ENCODE measurements at places on chromosomes 6 and 20.
A peak's percentile ranks its signal among the peaks of the same experiment; 100 is the strongest.

DNA sequence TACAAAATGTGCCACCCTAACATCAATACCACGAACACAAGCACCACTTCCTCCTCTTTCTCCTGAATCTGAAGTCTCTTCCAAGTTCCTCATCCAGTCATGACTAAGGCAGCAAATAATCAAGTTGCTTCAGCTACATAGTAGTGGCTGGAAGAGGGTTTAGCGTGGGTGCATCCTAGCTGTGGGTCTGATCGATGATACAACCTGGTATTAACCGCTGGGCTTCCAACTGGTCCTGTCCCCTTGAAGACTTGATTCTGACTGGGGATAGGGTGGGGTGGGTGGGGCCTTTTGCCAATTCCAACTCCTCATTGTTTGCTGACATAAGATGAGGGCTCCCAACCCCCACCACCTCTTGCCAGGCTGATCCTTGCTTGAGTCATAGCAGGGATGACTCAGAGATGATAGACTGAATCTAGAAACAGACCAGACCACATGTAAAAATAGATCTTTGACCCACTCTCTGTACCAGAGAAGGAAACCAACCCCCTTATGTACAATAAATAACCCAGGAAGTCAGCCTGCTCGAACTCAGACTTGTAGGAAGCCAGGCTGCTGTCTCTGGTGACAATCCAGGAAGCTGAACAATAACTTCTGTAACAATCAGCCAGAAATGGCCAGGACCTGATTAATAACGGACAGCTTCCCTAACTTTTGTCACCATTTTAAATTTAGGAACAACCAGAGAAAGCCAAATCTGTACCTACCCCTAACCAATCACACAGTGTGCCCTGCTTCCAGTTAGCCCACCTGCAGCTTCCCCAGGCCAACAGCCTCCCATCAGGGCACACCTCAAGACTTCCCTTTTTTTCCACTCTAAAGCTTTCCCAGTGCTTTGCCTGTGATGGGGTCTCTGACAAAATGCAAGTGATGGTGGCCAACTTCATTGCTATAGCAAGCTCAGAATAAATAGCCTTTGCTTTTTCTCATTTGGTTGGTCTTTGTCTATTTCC lies 68.9 kb upstream of the FAM184A start:
- H3K4me1 ChIP-seq, result peaks cover 19% of the 10 kb centered on the region
- peaks cover 3% of the 10 kb centered on the region for H3K27me3 ChIP-seq
- no peak overlapping the region for H3K4me3 ChIP-seq
- no peaks in the 10 kb centered on the region for H3K36me3 ChIP-seq

DNA sequence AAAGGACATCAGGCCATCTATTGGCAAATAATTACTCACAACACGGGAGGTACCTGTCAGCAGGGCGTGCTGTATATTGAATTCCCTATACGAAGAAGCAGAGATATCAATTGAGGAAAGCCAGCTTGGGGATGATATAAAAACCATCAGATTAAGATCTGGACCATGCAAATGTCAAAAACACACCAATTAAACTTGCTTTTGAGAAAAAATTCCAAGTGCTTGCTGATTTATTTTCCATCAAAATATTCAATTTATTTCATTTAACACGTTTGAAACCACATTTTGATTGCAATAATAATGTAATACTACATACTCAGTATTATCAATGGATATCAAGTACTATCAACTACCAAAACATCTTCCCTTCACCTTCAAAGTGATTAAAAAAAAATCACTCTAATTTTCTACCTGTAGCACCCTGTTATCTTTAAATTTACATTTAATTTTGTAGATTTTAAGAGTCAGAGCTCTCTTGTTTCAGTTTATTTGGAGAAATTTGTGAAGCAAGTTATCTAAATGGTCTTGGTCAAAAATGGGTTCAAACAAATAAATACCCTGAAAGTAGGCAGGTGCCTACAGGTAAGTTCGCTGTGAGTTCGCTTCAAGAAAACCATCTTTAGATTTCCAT lies 6.8 kb upstream of the TBX18 start:
- peaks cover 100% of the 10 kb centered on the region for H3K27me3 ChIP-seq
- no peak for DNase-seq
- peak overlapping the region; percentile 24 for H3K4me3 ChIP-seq
- H3K36me3 ChIP-seq, result no peaks in the 10 kb centered on the region
- peaks cover 38% of the 10 kb centered on the region for H3K4me1 ChIP-seq

DNA sequence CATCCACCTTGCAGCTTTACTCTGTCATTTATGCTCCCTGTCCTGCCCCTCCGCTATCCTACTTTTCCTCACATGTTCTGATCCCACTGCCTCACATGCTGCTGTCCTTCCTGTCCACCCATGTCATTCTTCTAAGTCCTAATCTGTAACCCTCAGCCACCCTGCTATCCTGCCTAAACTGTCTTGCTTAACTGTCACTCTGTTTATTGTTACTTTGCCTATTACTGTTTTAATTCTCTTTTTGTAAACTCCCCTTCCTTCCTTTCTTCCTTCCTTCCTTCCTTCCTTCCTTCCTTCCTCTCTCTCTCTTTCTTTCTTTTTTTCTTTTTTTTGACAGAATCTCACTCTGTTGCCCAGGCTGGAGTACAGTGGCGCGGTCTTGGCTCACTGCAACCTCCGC lies 1.4 kb downstream of the CUL9 start:
- H3K27ac ChIP-seq, result no peak overlapping the region
- H3K27me3 ChIP-seq, result no peaks in the 10 kb centered on the region
- peaks cover 53% of the 10 kb centered on the region for H3K4me1 ChIP-seq
- peak overlapping the region; percentile 91 for H3K4me3 ChIP-seq

DNA sequence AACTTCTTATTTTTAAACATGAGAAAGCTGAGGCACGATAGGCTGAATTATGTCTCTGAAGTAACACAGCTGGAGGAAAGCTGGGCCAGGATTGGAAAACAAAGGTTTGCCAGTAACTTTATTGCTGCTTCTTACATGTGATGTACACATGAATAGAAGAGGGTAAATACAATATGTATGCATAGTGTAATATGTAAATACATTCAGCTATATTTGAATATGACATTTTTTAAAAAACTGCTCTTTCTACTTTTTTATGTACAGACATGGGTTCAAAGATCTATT lies 90.2 kb downstream of the ADTRP start:
- H3K36me3 ChIP-seq, result no peaks in the 10 kb centered on the region
- H3K27me3 ChIP-seq, result no peaks in the 10 kb centered on the region
- H3K4me3 ChIP-seq, result no peak overlapping the region
- H3K4me1 ChIP-seq, result peaks cover 46% of the 10 kb centered on the region

GRCh38 chr20:46071573-46071972 lies 18.2 kb downstream of the NCOA5 start:
- H3K27ac ChIP-seq, result no peak overlapping the region
- H3K4me3 ChIP-seq, result no peak overlapping the region
- H3K36me3 ChIP-seq, result peaks cover 29% of the 10 kb centered on the region
- DNase-seq, result no peak
- H3K27me3 ChIP-seq, result no peaks in the 10 kb centered on the region

DNA sequence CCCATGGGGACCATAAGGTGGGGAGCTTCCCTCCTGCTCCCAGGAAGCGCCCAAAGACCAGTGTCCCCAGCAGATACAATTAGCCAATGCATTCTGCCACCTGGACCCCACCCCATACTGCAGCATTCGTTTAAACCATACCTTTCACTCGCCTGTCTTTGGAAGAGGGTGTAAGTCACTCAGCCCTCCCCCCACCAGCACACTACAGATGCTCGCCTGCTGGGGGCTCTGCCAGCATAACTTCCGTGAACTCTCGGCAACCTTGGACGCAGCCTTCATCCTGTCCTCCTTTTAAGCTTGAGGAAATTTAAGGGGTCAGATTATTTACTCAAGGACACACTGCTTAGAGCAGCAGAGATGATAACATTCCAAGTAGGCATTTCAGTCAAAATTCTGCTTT lies 94.4 kb upstream of the NAA20 start:
- H3K27me3 ChIP-seq, result no peaks in the 10 kb centered on the region
- peaks cover 17% of the 10 kb centered on the region for H3K4me1 ChIP-seq
- no peak overlapping the region for H3K27ac ChIP-seq
- no peak for DNase-seq
- no peaks in the 10 kb centered on the region for H3K36me3 ChIP-seq

DNA sequence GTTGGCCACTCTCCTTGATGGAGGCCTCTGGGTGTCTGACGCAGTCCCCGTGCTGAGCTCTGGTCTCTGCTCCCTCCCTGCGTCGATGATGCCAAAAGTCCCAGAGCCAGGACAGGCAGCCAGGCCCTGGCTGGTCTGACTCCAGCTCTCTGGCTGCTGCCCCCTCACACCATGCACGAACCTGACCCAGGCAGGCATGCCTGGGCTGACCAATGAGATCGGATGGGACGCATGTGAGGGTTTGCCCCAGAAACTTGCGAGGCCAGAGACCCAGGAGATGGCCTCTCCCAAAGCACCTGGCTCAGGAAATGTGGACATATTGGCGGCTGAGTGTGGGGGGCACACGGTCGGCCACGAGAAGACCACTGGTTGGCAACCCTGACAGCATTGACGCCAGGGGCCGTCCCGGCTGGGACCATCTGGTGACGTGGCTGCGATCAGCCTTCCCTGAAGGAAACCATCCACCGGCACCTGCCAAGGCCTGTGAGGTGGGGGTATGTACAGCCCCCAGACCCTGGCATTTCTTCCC lies 51.2 kb upstream of the FRMD1 start:
- H3K4me1 ChIP-seq, result peaks cover 47% of the 10 kb centered on the region
- no peak overlapping the region for H3K4me3 ChIP-seq
- no peak overlapping the region for H3K27ac ChIP-seq

DNA sequence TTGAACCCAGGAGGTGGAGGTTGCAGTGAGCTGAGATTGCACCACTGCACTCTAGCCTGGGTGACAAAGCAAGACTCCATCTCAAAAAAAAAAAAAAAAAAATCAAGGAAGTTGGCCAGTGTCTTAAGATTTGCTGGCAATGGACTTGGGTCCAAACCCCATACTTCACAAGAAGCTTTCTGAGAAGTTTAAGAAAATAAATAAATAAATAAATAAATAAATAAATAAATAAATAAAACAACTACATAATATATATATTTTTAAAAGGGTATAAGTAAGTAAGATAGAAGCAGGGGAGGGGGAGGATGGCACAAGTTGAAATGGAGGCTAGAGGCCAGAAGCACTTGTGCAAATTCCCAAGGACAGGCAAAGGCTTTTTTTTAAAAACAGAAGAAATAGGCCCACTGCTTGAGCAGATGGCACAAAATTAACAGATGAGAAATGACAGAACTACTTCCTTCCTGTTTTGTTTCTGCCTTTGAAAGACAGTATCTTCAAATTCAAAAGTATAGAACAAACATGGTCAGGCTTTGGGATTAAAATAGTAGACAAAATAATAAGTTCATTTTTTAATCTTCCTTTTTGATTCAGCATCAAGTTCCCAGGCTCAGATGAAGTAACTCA lies 287.7 kb downstream of the ALDH8A1 start:
- peaks cover 11% of the 10 kb centered on the region for H3K4me1 ChIP-seq
- H3K27me3 ChIP-seq, result peaks cover 6% of the 10 kb centered on the region
- H3K36me3 ChIP-seq, result no peaks in the 10 kb centered on the region
- no peak overlapping the region for H3K27ac ChIP-seq
- H3K4me3 ChIP-seq, result no peak overlapping the region

GRCh38 chr6:42710316-42710715 lies 12.1 kb downstream of the PRPH2 start:
- no peaks in the 10 kb centered on the region for H3K36me3 ChIP-seq
- H3K27ac ChIP-seq, result peak overlapping the region; percentile 51
- peaks cover 24% of the 10 kb centered on the region for H3K4me1 ChIP-seq
- peak; percentile 15 for DNase-seq

DNA sequence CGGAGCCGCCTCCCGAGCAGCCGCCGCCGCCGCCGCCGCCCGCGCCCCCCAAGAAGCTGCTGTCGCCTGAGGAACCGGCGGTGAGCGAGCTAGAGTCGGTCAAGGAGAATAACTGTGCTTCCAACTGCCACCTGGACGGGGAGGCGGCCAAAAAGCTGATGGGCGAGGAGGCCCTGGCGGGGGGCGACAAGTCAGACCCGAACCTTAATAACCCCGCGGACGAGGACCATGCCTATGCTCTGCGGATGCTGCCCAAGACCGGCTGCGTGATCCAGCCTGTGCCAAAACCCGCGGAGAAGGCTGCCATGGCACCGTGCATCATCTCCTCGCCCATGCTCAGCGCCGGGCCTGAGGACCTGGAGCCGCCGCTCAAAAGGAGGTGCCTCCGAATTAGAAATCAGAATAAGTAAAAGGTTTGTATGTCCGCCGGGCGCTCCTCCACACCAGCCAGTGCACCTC lies 145.2 kb downstream of the SOBP start:
- no peak overlapping the region for H3K27ac ChIP-seq
- peaks cover 39% of the 10 kb centered on the region for H3K4me1 ChIP-seq
- no peak for DNase-seq
- peaks cover 17% of the 10 kb centered on the region for H3K27me3 ChIP-seq
- H3K4me3 ChIP-seq, result no peak overlapping the region

- peaks cover 13% of the 10 kb centered on the region for H3K4me1 ChIP-seq
- peaks cover 2% of the 10 kb centered on the region for H3K27me3 ChIP-seq
- no peak overlapping the region for H3K4me3 ChIP-seq
- no peak for DNase-seq
- peaks cover 6% of the 10 kb centered on the region for H3K36me3 ChIP-seq
Observed at GRCh38 chr6:12886961-12887775, 170.6 kb downstream of the PHACTR1 start.

- no peaks in the 10 kb centered on the region for H3K36me3 ChIP-seq
- peaks cover 12% of the 10 kb centered on the region for H3K27me3 ChIP-seq
- peak; percentile 14 for DNase-seq
- H3K4me3 ChIP-seq, result no peak overlapping the region
Observed at GRCh38 chr20:55160037-55160436, 684.6 kb downstream of the DOK5 start.

- H3K27ac ChIP-seq, result no peak overlapping the region
- peaks cover 32% of the 10 kb centered on the region for H3K36me3 ChIP-seq
- H3K27me3 ChIP-seq, result no peaks in the 10 kb centered on the region
- H3K4me1 ChIP-seq, result no peaks in the 10 kb centered on the region
- no peak for DNase-seq
- no peak overlapping the region for H3K4me3 ChIP-seq
Observed at GRCh38 chr6:109349419-109349987, 32.8 kb downstream of the CD164 start.

- no peaks in the 10 kb centered on the region for H3K27me3 ChIP-seq
- H3K27ac ChIP-seq, result no peak overlapping the region
- H3K36me3 ChIP-seq, result peaks cover 56% of the 10 kb centered on the region
- peaks cover 5% of the 10 kb centered on the region for H3K4me1 ChIP-seq
- DNase-seq, result no peak
Observed at GRCh38 chr6:149024361-149024760, 277.5 kb downstream of the UST start.

DNA sequence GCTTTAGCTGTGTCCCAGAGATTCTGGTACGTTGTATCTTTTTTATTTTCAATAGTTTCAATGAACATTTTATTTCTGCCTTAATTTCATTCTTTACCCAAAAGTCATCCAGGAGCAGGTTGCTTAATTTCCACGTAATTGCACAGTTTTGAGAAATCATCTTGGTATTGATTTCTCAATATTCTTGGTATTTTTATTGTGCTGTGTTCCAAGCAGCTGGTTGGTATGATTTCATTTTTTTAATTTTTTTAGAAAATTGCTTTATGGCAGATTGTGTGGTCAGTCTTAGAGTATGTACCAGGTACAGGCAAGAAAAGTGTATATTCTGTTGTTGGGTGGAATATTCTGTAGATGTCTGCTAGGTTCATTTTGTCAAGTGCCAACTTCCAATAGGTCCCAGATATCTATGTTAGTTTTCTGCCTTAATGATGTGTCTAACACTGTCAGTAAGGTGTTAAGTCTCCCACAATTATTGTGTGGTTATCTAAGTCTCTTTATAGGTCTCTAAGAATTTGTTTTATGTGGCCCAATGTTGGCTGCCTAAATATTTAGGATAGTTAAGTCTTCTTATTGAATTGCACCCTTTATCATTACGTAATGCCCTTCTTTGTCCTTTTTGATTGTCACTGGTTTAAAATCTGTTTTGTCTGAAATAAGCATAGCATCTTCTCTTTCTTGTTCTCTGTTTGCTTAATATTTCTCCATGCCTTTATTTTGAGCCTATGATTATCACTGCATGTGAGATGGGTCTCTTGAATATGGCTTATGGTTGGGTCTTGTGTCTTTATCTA lies 366.9 kb upstream of the IRAK1BP1 start:
- H3K36me3 ChIP-seq, result no peaks in the 10 kb centered on the region
- no peak overlapping the region for H3K4me3 ChIP-seq
- H3K4me1 ChIP-seq, result no peaks in the 10 kb centered on the region
